Stimulated activated CD8-positive, alpha-beta memory T cell treated with anti-CD3 and anti-CD28 coated beads, Interleukin-15, amount 100 ng/mL, for 1 hour (primary cell): ENCODE measurements at places on chromosomes 1 and 21.

DNA sequence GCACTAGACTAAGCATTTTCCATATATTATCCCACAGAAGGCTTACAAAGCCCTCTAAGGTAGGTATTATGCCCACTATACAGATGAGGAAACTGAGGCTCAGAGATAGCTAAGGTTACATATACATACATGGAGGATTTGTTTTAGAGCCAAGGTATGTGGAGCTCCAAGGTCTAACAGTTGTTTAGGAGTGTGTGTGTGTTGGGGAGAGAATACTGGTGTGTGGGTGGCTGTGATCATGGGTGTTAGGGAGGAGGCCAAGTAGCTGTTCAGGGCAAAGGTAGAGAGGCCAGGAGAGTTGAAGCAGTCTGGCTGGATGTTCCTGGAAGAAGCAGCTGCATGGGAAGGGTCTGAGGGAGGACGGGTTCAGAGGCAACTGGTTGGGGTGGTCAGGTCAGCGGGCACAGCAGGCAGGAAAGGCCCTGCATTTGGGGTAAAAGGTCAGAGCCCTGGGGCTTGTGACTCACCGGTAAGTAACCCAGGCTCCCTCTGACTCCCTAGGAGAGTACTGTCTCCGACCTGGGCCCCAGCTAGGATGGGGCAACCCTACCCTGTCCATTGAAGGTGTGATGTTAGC lies 5.1 kb upstream of the LDLRAP1 start:
- DNase-seq = no peak

DNA sequence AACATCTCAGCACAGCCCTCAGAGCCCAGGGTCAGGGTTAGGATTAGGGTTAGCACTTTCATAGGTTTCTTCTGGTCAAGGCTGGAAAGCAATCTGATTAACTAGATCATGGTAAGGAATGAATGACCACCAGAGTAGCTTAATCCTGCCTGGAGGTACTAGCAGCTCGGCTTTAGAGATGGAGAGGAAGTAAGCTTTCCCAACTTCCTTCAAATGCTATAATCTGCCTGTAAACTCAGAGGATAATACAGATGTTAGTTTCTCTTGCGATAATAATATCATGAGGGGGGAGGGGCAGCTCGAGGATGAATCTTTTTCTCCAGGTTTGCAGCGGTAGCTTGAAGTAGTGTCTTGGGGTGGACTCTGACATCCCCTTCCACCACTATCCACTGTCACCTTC lies 194.9 kb downstream of the HIVEP3 start:
- DNase-seq = no peak

DNA sequence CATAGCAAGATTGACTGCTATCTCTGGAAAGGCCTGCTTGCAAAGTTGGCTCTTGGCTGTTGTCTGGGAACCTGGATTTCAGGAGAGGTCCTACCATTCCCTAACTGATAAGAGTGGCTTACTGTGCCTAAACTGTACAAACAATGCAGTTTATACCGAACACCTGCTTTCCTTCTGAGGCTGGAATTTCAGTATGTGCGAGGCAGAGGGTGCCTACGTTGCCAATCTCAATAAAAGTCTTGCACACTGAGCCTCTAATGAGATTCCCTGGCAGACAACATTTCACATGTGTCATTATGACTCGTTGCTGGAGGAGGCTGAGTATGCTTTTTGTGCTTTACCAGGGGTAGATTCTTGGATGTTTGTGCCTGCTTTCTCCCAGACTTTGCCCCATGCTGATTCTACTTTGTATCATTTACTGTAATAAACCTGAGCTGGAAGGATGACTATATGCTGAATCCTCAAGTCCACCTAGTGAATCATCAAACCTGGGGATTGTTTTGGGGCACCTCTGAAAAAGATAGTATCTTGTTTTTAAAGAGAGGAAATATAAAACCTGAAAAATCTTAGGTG lies 58.9 kb upstream of the GNG4 start:
- DNase-seq = no peak

- no peak for DNase-seq
Observed at GRCh38 chr1:178500936-178501554, 4.3 kb upstream of the CLEC20A start.
